ENCODE measurements at places on chromosomes 12 and 14. TPM values are rescaled to one million over a fixed set of nuclear protein-coding genes. Genes with fewer than 3 reads are reported as not detected.

The KITLG gene
- total RNA-seq, result 68.7 TPM

The WNT1 gene
- total RNA-seq, result not detected

The USP44 gene
- 0.69 TPM for total RNA-seq

The HOXC9 gene
- 0.40 TPM for total RNA-seq

The NOVA1 gene
- total RNA-seq, result 4.8 TPM

The SIX6 gene
- total RNA-seq, result not detected

The CYP27B1 gene
- 0.20 TPM for total RNA-seq

The STXBP6 gene
- 1.7 TPM for total RNA-seq

The KCNJ8 gene
- total RNA-seq, result 9.1 TPM

The APOF gene
- not detected for total RNA-seq

The OR6C75 gene
- total RNA-seq, result not detected

The OTUB2 gene
- 1.8 TPM for total RNA-seq

The IFI27 gene
- total RNA-seq, result 10.9 TPM

The TAS2R9 gene
- not detected for total RNA-seq

The LMNTD1 gene
- 0.63 TPM for total RNA-seq

The PAPOLA gene
- 122 TPM for total RNA-seq

The FAM90A1 gene
- 0.13 TPM for total RNA-seq

The POTEM gene
- total RNA-seq, result not detected

The NINJ2 gene
- total RNA-seq, result 1.0 TPM

The BDKRB2 gene
- total RNA-seq, result 0.73 TPM

The PLCZ1 gene
- not detected for total RNA-seq

The POC1B gene
- total RNA-seq, result 12.8 TPM

The MSI1 gene
- 0.20 TPM for total RNA-seq

The MYH6 gene
- total RNA-seq, result not detected

The TAS2R50 gene
- total RNA-seq, result 2.9 TPM

The RNU4-1 gene
- not detected for total RNA-seq

The TMEM253 gene
- total RNA-seq, result not detected

The TTC9 gene
- total RNA-seq, result 1.8 TPM

The CACNA2D4 gene
- total RNA-seq, result 1.5 TPM

The CCT2 gene
- 174 TPM for total RNA-seq

The SLC5A8 gene
- total RNA-seq, result not detected

The BCAT1 gene
- total RNA-seq, result 186 TPM

The POLR3B gene
- 10.1 TPM for total RNA-seq

The IL22 gene
- not detected for total RNA-seq

The TMEM30B gene
- 0.86 TPM for total RNA-seq

The PIWIL1 gene
- total RNA-seq, result not detected

The AVPR1A gene
- 1.9 TPM for total RNA-seq

The NANOG gene
- not detected for total RNA-seq

The COQ10A gene
- 8.2 TPM for total RNA-seq

The PLEKHD1 gene
- total RNA-seq, result 0.07 TPM

The IGF1 gene
- 0.39 TPM for total RNA-seq

The WIF1 gene
- not detected for total RNA-seq

The PPP1R1A gene
- not detected for total RNA-seq

The PLEKHG7 gene
- not detected for total RNA-seq

The PPP1R3E gene
- 5.0 TPM for total RNA-seq

The FLVCR2 gene
- total RNA-seq, result 0.69 TPM

The KRT83 gene
- total RNA-seq, result not detected

The ANKS1B gene
- 1.9 TPM for total RNA-seq

The SDR9C7 gene
- total RNA-seq, result not detected

The C12orf54 gene
- total RNA-seq, result not detected

The APPL2 gene
- 56.4 TPM for total RNA-seq

The OR4K5 gene
- total RNA-seq, result not detected

The VRTN gene
- not detected for total RNA-seq
